Omental fat pad (tissue), 4 donors: ENCODE measurements at places on chromosomes 7 and 10.

DNA sequence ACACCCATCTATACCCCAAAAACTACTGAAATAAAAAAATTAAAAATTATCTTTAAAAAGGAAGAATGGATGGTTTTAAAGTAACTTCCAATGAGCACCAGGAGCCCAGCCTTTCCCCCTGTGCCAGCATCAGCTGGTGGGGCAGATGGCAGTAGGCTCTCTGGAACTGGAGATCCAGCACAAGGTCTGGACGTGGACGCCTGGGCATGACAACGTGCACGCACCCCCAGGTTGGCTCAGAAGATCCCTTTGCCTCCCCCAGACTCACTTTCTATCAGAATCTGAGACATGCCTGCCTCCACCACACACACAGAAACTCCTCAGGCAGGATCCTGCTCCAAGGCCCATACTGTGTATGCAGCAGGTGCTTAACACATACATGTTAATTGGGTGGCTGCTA lies 35.8 kb downstream of the TCERG1L start:
- DNase-seq, result no peak

DNA sequence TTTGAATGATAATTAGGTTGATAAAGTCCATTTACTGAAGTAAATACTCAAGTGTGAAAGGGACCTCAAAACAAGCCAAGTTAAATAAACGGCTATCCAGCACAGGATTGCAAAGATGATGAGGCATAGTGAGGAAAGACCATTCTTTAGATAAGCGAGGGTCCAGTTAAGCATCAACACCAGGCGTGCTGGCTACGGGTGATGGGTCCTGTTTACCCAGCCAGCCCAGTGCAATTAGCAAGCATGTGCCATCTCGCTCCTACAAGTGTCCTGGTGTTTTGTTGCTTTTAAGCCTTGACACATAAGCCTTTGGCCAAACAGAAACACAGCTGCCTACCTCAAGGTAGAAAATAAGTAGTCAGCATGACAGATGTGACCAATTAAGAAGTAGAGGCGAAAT lies 7.1 kb downstream of the NEBL start:
- no peak for DNase-seq

GRCh38 chr10:27035163-27035562 lies 65.1 kb downstream of the ANKRD26 start:
- DNase-seq, result no peak

GRCh38 chr7:156157409-156158012 lies 345.2 kb upstream of the SHH start:
- DNase-seq, result no peak

DNA sequence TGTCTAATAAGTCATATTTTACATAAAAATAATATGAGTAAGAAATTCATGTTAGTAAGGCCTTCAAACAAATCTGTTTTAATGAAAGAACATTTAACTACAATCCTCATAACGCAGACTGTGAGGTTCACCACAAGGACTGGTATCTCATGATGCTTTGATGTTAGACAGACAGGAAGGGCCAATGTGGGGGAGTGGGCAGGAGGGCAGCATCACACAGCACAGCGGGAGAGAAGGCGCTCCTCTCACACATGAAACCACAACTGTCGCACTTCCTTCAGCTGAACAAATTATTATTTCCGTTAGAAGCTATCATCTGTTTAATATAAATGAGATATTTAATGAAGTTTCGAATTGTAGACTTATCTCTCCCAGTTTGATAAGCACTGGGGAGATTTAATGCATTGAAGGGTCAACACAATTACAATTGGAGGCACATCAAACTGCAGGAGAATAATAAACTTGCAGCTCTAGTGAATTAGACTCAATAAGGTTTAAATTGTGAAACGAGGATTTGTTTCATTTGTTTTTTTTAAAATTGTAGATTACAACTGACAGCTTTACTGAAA lies 466.1 kb downstream of the PARD3 start:
- DNase-seq, result no peak

- no peak for DNase-seq
Measured at GRCh38 chr10:124078714-124079113, 14.7 kb downstream of the CHST15 start.

GRCh38 chr10:63614371-63614891 lies 93.2 kb downstream of the REEP3 start:
- no peak for DNase-seq

GRCh38 chr10:62096256-62096933 lies 172.2 kb downstream of the RTKN2 start:
- DNase-seq, result no peak

- DNase-seq, result no peak
Measured at GRCh38 chr10:16867556-16867955, 50.3 kb upstream of the RSU1 start.

DNA sequence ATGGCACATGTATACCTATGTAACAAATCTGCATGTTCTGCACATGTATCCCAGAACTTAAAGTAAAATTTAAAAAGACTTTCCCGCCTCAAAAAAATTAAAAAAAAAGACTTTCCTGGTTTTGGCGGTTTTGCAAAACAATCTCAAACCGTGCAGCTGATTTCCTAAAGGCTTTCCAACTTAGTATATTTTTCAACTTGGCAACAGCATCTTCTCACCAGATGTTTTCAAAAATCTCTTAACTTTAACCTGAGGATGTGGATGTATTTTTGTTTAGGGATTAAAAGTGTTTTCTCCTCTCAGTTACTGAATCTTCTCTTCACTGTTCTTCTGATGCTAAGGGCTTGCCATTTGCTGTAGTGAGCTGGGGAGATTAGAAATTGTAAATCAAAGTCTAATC lies 96.5 kb upstream of the PLPP4 start:
- DNase-seq, result no peak

DNA sequence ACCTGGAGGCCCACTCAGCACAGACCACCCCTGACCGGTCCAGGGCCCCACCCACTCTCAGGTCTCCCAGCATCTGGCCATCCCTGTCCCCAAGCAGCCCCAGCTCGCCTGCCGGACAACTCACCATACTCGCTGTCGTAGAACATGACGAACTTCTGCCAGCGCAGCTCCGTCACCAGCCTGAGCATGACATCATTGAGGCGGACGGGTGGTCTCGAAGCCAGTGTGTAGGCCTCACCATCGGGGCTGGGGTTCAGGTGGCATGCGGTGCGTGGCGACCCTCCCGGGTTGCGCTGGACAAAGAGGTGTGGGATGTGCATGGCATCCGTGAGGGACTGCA lies 160.4 kb downstream of the GRID1 start:
- DNase-seq, result no peak

GRCh38 chr10:86377797-86378146 lies 11.2 kb upstream of the GRID1 start:
- no peak for DNase-seq

DNA sequence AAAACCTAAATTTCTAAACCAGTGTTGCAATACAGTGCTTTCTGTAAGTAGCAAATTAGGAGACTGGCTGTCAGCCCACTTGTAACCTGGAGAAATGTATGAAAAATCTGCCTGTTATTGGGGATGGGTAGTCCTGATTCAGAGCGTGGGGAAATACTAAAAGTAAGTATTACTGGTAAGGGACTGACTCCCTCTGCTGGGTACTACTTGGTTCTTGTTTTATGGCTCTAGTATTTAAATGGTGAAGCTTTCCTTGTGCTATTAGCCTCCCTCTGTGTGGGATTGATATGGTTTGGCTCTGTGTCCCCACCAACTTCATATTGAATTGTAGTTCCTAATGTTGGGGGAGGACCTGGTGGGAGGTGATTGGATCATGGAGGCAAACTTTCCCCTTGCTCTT lies 886.1 kb downstream of the SORCS1 start:
- no peak for DNase-seq

- DNase-seq, result no peak
Measured at GRCh38 chr10:72736176-72736827, 44.4 kb downstream of the MCU start.

DNA sequence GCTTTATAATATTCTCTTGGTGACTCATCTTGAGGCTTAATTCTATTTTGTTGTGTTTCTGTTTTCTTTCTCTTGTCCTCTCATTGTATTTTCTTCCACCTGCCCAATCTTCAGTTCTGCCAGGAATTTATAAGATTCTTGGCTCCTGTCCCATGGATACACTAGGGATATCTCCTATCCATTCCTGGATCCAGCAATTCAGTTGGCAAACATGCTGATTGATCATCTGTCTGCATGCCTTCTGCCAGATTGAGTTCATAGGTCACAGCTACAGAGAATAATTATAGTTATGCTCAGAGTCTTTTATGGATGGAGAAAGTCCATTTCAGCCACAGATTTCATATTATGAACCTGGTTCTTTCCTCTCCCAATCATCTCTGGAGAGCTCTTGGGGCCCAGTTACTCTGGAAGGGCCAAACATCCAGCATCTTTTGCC lies 140.4 kb upstream of the MAGI2 start:
- DNase-seq, result no peak

- DNase-seq, result no peak
Measured at GRCh38 chr7:45114926-45115325, 3.4 kb upstream of the TBRG4 start.

- DNase-seq, result no peak
Measured at GRCh38 chr7:118183428-118183785, 557 bp upstream of the LSM8 start.

DNA sequence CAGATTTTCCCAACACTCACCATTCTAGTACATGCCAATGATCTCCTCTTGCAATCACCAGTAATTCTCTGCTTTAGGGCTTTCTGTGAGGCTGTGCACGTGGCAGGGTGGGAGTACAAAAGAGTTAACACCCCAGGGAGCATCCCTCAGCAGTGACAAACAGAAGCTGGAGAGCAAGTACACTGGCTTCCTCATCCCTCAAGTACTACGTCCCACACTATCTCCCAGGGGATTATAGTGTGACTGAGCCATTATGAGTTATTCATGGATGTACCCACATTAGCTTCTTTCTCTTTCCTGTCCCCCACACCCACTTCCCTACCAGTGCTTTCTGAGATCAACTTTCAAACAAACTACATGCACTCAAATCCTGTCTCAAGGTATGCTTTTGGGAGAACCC lies 1216.5 kb upstream of the AUTS2 start:
- DNase-seq, result no peak

DNA sequence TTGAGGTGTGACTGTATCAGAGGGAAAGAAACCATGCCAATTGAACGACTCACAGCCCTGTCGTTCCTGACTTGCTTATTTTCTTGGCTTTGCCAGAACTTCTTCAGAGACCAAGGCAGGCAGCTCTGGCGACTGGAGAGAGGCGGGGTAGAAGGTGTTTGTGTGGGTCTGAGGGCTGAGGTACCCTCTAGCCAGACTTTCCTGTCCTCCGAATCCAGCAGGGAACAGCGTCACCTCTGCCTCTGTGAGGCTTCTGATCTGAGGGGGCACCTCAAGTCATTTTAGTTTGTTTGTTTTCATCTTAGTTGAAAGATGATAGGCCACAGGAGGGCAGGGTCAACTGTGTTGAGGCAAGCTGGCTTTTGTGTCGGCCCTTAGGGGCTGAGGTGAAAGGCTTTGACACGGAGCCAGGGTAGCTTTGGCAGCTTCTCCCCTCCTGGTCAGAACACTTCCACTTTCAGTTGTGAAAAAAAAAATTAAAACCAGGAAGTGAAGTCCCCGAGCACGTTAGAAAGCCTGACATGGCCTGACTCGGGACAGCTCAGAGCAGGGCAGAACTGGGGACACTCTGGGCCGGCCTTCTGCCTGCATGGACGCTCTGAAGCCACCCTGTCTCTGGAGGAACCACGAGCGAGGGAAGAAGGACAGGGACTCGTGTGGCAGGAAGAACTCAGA lies 1.9 kb downstream of the ACSL5 start:
- no peak for DNase-seq

DNA sequence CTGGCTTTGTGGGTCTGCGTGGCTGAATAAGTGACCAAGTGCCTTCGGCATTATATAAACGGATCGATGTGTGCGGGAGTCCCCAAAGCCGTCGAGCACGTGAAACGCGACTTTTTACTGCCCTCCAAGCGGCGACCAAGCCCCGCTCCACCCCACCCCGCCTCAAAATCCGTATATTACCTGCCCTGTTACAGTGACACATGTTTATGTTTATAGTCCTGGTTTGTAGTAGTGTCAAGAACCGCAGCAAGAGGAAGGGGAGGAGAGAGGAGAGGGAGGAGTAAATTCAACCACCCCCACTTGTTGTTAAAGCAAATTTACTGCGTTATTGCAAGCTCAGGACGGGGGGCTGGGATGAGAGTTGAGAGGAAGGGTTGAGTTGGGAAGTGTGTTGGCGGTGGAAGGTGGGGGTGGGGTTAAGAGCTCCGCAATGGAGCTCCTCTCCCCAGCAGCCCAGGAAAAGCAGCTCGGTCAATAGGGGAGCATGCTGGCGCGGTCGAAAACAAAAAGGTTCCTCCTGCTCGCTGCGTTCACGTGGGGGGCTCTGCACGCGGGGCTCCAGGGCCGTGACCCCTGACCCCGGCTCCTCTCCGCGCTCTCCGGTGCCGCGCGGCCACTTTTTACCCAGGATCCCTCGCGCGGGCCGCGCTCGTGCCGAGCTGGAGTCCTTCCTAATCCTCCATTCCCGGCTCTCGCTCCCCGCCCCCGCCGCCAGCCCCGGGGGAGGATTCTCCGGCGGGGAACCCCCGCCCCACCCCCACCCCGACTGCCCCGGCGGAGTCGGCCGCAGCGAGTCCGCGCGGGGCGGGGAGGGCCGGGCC lies at the start of gene SKIDA1:
SKIDA1 (minus strand) TSS at position 316 of the 821 bp plus-strand sequence. CDS start 7,860 bp downstream, outside the sequence.
- peak; percentile 56 for DNase-seq

GRCh38 chr7:42068554-42069280 lies 168.3 kb downstream of the GLI3 start:
- DNase-seq, result no peak

DNA sequence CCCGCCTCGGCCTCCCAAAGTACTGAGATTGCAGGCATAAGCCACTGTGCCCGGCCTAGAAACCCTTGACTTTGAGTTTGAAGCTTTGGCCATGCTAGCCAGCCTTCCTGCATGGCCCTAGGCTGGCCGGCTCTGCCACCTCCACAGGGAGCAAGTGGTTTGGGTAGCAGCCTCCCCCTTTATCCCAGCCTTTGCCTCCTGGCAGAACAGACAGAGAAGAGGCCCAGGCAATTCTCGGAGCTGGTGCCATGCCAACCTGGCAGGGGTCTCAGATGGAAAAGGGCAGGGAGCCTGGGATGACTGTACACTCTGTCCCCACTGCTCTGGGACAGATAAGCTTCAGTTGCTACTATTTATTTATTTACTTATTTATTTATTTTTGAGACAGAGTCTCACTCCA lies 39.4 kb downstream of the SRRM3 start:
- no peak for DNase-seq

DNA sequence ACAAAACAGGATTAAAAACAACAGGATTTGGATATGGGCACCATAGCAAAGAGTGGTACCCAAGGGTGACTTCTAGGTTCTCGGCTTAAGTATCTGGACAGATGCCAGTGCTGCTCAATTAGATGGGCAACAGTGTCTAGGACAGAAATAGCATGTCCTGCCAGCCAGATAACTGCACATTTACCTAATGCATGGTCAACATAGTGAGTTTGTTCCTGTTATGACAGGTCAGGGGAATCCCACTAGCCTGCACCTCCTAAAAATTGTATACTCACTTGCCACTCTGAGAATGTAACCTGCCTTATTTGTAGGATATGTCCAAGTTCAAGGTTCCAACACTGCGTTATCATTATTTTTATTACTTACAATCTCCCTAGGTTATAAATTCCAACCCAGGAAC lies 471.7 kb downstream of the GRM8 start:
- no peak for DNase-seq

GRCh38 chr7:24026351-24026750 lies 257.6 kb upstream of the NPY start:
- no peak for DNase-seq
